ENCODE measurements at places on chromosomes 12 and 14. TPM values are rescaled to one million over a fixed set of nuclear protein-coding genes. Genes with fewer than 3 reads are reported as not detected.

Gene ANKS1B
- polyA plus RNA-seq = not detected

Gene RTN1
- polyA plus RNA-seq = 0.06 TPM

Gene MANSC4
- 0.10 TPM for polyA plus RNA-seq

Gene KCNA5
- not detected for polyA plus RNA-seq

Gene SLC17A8
- polyA plus RNA-seq = not detected

Gene RNASE7
- polyA plus RNA-seq = 6.8 TPM

Gene ESR2
- polyA plus RNA-seq = not detected

Gene UNC119B
- polyA plus RNA-seq = 10.0 TPM

Gene CSAD
- polyA plus RNA-seq = 3.1 TPM

Gene CCDC60
- polyA plus RNA-seq = not detected

Gene PLEKHD1
- polyA plus RNA-seq = not detected

Gene DHRS2
- polyA plus RNA-seq = 0.16 TPM

Gene EMC9
- 43.5 TPM for polyA plus RNA-seq

Gene IL26
- not detected for polyA plus RNA-seq

Gene SELPLG
- polyA plus RNA-seq = 0.47 TPM

Gene GUCY2C
- not detected for polyA plus RNA-seq

Gene KRT85
- polyA plus RNA-seq = not detected

Gene GARIN6
- not detected for polyA plus RNA-seq

Gene FLRT2
- 11.9 TPM for polyA plus RNA-seq

Gene SLC39A2
- polyA plus RNA-seq = 0.10 TPM

Gene POTEM
- polyA plus RNA-seq = not detected

Gene EML5
- polyA plus RNA-seq = 0.07 TPM

Gene RPAP3
- polyA plus RNA-seq = 14.7 TPM

Gene TOGARAM1
- polyA plus RNA-seq = 1.7 TPM

Gene KRT81
- polyA plus RNA-seq = 0.14 TPM

Gene WNT1
- not detected for polyA plus RNA-seq

Gene ARHGDIB
- 169 TPM for polyA plus RNA-seq

Gene C12orf42
- not detected for polyA plus RNA-seq

Gene ADSS1
- 1.1 TPM for polyA plus RNA-seq

Gene GLT1D1
- polyA plus RNA-seq = not detected

Gene ITGB7
- 0.15 TPM for polyA plus RNA-seq

Gene LBHD2
- polyA plus RNA-seq = not detected

Gene ESRRB
- not detected for polyA plus RNA-seq

Gene CIT
- 5.2 TPM for polyA plus RNA-seq

Gene NFE2
- 0.07 TPM for polyA plus RNA-seq

Gene ANHX
- polyA plus RNA-seq = not detected

Gene C12orf50
- not detected for polyA plus RNA-seq

Gene RNASE2
- not detected for polyA plus RNA-seq

Gene SLC38A2
- 74.9 TPM for polyA plus RNA-seq

Gene LIN7A
- not detected for polyA plus RNA-seq

Gene STYX
- 7.2 TPM for polyA plus RNA-seq

Gene KIF5A
- polyA plus RNA-seq = 0.06 TPM

Gene SLC4A8
- 0.48 TPM for polyA plus RNA-seq

Gene APOF
- polyA plus RNA-seq = not detected

Gene GALNT6
- polyA plus RNA-seq = 25.2 TPM

Gene BORCS5
- 6.8 TPM for polyA plus RNA-seq

Gene ANO2
- polyA plus RNA-seq = not detected

Gene RASSF9
- polyA plus RNA-seq = 0.74 TPM

Gene GPN3
- 22.0 TPM for polyA plus RNA-seq

Gene MANSC1
- 2.5 TPM for polyA plus RNA-seq

Gene ABHD12B
- not detected for polyA plus RNA-seq
